ENCODE measurements at places on chromosomes 1 and 21. TPM values are rescaled to one million over a fixed set of nuclear protein-coding genes. Genes with fewer than 3 reads are reported as not detected.

The GORAB gene
- total RNA-seq = 17.4 TPM

The LORICRIN gene
- total RNA-seq = not detected

The PRDM16 gene
- 0.32 TPM for total RNA-seq

The ACBD6 gene
- total RNA-seq = 45.5 TPM

The KRTAP10-12 gene
- total RNA-seq = not detected

The TPTE gene
- not detected for total RNA-seq

The SPRR2B gene
- not detected for total RNA-seq

The RIIAD1 gene
- not detected for total RNA-seq

The HORMAD1 gene
- not detected for total RNA-seq

The AIRE gene
- not detected for total RNA-seq

The TRAPPC3 gene
- total RNA-seq = 72.9 TPM
